ENCODE measurements at places on chromosomes 4 and X.

DNA sequence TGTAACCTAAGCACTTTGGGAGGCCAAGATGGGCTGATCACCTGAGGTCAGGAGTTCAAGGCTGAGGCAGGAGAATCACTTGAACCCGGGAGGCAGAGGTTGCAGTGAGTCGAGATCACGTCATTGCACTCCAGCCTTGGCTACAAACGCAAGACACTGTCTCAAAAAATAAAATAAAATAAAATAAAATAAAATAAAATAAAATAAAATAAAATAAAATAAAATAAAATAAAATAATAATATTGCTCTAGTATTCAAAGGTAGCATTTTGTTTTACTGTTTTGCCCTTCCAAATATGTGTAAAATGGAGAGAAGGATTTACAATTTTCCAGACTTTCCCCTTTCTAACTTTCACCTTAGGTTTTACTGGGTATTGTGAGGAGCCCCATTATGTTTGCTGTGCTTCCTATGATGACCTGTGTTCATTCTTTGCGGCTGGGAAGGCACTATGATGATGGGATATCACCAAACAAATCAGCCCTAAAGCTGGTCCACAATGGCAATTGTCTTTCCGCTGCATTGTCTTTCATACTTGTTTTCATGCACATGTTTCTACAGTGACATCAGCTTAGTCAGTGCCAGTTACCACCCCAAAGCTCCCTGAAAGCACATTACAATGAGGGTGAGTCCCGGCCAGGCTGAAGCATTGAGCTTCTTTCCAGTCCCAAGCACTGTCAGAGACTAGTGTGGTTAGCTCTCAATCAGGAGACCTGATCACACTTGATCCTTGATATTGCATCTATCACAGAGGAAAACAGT lies 50.8 kb downstream of the DTHD1 start:
- no peak for DNase-seq

GRCh38 chrX:2608638-2609430 lies 82.3 kb upstream of the CD99 start:
- peak; percentile 89 for DNase-seq

- peak; percentile 44 for DNase-seq
These were observed 34.2 kb downstream of the IDS start for GRCh38 chrX:149470955-149471354.

GRCh38 chr4:164892018-164892417 lies 15.0 kb downstream of the APELA start:
- no peak for DNase-seq

GRCh38 chr4:56129431-56129861 lies 180.7 kb downstream of the CEP135 start:
- DNase-seq: no peak

GRCh38 chr4:95367824-95368223 lies 180.9 kb downstream of the UNC5C start:
- DNase-seq: no peak

GRCh38 chr4:132660181-132660580 lies 488.9 kb upstream of the PCDH10 start:
- DNase-seq: no peak

DNA sequence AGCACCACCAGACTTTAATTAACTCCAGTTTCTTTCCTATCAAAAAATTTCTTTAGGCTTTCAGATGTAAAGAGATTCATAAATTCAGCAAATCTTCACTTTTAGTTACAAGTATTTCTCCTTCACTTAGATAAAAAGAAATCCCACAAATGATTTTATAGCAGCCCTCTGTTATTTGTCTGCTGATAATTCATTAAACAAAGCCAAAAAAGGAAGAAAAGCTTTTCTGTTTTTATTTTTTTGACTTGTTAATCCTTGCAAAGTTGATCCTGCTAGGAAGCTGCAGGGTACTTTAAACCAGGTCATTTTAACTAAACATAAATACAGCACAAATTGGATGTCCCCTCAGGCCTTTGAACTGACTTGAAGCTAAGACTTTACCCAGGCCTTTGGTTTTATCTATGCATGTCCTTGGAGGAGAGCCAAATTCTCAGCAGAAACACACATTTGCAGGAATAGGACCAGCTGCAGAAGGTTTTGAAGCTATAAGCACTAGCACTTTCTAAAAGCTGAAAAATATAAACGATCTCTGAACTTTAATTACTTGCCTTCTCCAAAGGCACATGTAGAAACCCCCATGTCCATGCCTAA lies 57.5 kb downstream of the PCDH18 start:
- no peak for DNase-seq

Data from GM12892 (cell line).